Kasumi-1 (cell line): ENCODE measurements at places on chromosomes 3 and 15.
A peak's percentile ranks its signal among the peaks of the same experiment; 100 is the strongest.

- no peak for DNase-seq
These were observed 28.9 kb upstream of the KLHL6 start for GRCh38 chr3:183584246-183584913.

- DNase-seq: no peak
These were observed 36.7 kb downstream of the GHSR start for GRCh38 chr3:172411478-172411947.

DNA sequence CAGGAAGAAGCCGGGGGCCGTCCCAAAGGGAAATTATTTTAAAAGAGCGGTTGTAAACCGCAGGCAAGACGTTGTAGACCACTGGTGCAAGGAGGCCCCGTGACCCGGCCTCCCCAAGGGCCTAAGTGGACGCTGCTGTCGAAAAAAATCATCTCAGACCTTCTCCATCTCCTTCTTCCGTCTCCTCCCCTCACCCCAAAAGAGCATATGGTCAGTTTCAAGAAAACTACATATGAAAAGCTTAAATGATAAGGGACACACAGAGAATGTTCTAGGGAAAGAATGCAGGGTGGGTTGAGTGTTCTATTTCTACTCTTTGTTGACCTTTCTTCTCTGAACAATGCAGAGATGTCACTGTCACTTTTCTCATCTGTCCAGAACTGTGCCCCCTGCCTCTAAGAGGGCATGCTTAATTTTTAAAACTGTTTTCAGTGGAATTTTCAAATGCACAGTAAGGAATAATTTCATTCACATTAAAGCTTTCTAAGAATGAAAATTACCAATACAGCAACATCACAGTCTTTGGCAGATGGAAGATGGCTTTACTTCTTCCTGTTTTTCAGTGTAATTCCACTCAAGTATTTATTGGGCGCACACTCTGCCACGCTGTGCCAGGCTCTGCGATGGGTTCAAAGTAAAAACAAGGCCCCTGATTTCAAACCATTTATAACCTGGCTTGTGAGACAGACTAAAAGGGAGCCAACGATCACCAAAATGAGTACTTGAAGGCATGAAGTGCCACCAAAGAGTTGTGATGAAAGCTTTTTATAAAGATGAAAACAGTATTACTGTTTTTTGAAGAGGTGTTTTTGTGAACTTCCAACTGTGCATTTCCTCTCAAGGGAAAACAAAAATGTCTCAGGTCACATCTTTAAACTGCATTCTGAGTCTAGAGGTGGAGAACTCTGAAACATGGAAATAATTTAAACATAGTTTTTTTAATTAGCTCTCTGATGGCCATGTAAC is 891 bp upstream of the TOP2B start:
- DNase-seq: peak; percentile 82

GRCh38 chr15:91316126-91316525 is 216.1 kb downstream of the SV2B start:
- no peak for DNase-seq

- DNase-seq: no peak
These were observed 35.4 kb downstream of the LIPC start for GRCh38 chr15:58467121-58467721.

DNA sequence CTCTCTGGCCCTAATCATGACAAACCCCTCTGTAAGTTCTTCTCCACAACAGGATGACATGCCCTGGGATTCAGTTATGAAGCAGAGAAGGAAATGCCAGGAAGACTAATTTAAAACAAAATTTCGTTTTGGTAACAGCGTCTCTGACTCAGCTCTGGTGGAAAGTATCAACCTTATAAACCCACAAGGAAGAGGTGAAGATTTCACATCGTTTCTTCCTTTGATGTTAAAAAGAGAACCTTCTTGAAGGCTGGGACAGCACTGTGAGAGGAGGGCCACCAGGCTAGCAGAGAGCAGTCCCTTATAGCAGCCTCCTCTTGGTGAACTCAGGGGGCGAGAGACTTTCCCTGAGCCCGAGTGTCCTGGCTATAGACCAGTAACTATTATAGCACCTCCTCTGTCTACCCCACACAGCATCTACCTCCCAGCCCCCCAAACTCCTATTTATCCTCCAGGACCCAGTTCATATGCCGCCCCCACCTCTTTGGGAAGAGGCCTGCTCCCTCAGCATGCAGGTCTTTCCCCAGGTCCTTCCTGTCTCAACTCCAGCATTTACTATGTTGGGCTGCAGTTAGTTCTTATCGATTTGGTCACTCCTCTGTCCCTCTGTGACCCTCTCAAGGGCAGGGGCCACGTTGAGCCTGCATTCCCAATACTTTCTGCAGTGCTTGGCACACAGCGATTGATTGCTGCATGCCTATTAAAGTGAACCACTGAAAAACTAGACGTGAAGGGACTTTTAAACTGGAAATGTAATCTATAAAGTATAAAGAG is 321.5 kb upstream of the ICE2 start:
- DNase-seq: no peak

GRCh38 chr3:166243511-166243910 is 406.3 kb upstream of the BCHE start:
- DNase-seq: no peak

DNA sequence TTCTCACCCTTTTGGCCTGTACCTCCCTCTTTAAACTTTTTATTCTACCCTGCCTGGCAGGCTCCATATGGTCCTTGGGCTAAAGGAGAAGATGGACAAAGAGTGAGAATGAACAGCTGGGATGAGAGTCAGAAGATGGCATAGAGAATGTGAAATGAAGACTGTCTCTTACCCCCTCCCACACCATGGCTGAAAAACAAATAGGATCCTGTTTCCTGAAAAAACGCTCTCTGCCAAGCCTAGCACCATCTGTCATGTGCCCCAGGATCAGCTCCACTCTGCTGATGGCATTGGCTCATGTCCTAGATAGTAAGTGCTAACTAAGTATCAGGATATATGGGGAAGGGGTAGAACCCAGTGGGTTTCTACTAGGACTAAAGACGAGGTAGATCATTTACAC is 238.6 kb downstream of the MEX3B start:
- no peak for DNase-seq

GRCh38 chr3:30508339-30508738 is 98.1 kb upstream of the TGFBR2 start:
- DNase-seq: no peak

GRCh38 chr3:193775421-193776077 is 182.5 kb downstream of the OPA1 start:
- no peak for DNase-seq

DNA sequence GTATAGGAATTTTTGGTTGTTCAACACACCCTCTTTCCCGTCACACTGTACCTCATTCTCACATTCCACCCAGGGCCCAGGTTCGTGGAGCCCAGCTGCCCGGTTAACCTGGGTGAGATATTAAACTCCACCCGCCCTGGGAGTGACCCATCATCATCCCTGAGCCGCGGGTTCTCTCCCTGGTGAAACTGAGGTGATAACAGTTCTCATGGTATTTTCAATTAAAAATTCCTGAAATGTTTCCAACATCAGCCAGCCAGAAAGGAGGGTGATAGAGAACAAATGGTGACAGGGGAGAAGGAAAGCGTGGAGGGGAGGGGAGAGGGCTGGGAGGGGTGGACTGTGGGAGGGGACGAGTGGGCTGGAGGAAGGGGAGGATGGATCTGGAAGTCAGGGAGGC is 148.8 kb downstream of the ALDH1A2 start:
- DNase-seq: no peak

DNA sequence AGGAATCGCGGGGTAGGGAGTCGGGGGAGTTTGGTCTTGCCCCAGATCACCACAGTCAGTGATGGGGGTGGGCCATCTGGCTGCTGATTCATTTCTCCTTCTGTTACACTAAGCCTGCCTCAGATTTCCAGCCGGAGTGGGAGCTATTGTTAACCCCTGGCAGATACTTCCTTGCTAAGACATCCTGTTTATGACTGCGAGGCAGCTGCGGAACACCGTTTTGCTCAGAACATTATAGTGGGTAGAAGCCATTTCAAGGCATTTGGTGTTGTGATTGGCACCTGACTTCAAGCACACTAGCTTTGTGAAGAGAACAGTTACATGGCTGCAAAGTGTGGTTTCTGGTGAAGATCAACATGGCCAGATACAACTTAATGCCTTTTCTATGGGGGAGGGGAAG is 73.8 kb downstream of the FLNB start:
- DNase-seq: peak; percentile 88

GRCh38 chr3:72383230-72383629 is 465.0 kb downstream of the SHQ1 start:
- DNase-seq: no peak

DNA sequence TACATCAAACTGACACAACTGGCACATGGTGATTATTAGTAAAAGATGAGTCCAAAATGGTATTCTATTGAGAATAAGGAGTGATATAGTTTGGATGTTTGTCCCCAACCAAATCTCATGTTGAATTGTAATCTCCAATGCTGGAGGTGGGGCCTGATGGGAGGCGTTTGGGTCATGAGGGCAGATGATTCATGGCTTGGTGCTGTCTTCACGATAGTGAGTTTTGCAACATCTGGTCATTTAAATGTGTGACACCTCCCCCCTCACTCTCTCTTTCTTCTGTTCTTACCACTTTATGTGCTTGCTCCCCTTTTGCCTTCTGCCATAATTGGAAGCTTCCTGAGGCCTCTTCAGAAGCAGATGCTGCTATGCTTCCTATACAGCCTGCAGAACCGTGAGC is 90.6 kb downstream of the RSL24D1 start:
- no peak for DNase-seq

DNA sequence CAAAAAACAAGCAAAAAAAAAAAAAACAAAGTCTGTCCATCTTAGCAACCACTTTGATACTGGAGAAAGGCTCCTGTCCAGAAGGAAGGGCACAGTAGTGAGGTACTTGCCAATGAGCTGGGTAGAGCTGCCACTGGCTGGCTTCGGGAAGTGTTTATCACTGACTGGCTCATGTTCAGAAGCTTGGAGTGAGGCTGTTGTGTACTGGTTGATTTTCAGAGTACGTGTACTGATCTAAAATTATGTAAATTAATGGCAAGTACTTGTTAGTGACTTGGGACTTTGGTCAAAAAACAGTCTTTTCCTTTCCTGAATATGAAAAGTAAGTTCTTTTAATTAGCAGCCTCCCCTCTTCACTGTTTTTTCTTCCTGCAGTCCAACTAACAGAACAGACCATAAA is 979 bp upstream of the ZNF621 start:
- DNase-seq: no peak

GRCh38 chr15:55914446-55914845 is 79.0 kb downstream of the NEDD4 start:
- DNase-seq: no peak

- DNase-seq: no peak
These were observed 68.0 kb downstream of the FBN1 start for GRCh38 chr15:48577469-48577868.

GRCh38 chr3:30189900-30190299 is 416.5 kb upstream of the TGFBR2 start:
- no peak for DNase-seq

DNA sequence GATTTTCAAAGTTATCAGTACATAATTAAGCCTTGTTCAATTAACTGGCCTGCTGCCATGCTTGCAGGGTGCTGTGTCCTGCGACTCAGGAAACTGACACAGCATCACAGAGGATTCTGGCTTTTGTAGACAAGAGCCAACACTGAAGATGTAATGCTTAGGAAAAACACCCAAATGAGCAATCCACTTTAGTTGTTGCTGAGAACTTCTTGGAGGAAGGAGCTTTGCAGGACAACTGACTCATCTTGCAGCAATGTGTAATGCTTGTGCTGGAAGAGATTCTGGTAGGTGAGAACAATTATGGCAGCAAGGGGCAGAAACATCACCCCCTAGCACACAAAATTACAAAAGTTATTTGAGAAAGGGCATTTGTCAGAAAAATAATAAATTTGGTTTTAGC is 67.6 kb downstream of the NLGN1 start:
- DNase-seq: no peak

- no peak for DNase-seq
These were observed 826.8 kb upstream of the NR2F2 start for GRCh38 chr15:95503640-95504225.

DNA sequence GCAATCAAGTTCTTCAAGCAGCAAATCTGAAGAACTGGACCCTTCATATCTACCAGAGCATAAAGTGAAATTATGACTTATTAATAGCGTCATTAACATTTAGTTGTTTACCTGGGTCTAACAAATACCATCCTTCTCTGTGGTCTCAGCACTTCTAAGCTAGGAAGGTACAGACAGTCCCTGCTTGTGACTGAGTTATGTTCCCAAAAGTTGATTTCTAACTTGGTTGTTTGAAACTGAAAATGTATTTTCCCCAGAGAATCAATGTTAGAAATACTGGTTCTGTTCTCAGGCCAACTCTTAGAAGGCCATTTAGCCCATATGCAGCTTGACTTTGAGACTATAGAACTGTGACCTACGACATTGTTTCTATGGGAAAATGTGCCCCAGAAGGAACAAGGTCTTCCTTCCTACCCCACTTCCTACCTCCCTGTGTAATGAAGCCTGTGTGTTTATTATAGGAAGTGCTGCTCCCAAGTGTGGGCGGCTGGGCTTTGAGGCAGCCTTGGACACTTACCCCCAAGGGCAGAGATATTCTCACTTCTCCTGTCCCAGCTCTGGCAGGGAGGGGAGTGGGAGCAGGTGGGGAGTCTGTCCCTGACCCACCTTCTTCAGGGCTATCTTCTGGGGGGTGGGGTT is 12.2 kb upstream of the MAPK6 start:
- DNase-seq: no peak
